ENCODE measurements at places on chromosomes 3 and 15.

GRCh38 chr3:98964784-98965183, 63.3 kb upstream of the DCBLD2 start:
- DNase-seq = no peak

GRCh38 chr15:60576044-60576443, 97.1 kb upstream of the ICE2 start:
- no peak for DNase-seq

DNA sequence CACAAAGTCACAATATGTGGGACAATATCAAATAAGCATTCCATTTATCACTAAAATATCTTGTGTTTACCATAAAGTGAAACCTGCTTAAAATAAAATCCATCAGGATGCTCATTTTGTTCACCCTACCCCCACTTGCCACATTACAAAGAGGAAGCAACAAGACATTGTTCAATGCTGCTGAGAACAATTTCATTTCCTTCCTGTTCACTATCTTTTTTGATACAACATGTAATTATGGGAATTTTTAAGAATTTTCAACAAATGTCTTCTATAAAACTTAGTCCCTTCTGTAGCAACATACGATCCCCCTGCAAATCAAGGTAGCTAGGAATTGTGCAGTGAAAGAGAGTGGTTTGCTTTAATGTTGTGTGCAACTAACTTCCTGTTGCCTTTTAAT, 34.9 kb upstream of the GPR160 start:
- DNase-seq = no peak

DNA sequence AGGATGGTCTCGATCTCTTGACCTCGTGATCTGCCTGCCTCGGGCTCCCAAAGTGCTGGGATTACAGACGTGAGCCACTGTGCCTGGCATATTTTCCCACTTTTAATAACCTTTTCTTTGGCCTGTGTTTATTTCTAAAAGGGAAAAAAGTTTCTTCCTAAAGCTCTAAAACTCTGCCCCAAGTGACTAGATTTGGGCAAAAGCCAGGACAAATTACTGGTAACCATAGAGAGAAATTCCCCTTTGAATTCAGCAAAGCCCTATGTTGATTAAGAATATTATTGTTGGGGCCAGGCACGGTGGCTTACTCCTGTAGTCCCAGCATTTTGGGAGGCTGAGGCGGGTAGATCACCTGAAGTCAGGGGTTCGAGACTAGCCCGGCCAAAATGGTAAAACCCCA, 11.5 kb upstream of the TRPM7 start:
- DNase-seq = no peak

All from NCI-H1092 treated with DMSO at 0.1 percent for 48 hours (cell line).